Renal pelvis (tissue), 12 donors: ENCODE measurements at places on chromosomes 2 and 18.

- DNase-seq: no peak
Observed at GRCh38 chr2:128157644-128158043, 66.6 kb downstream of the UGGT1 start.

- no peak for DNase-seq
Observed at GRCh38 chr18:69580107-69580506, 179.4 kb downstream of the DOK6 start.

- DNase-seq: peak; percentile 52
Observed at GRCh38 chr2:211745295-211746097, 793.1 kb downstream of the ERBB4 start.

DNA sequence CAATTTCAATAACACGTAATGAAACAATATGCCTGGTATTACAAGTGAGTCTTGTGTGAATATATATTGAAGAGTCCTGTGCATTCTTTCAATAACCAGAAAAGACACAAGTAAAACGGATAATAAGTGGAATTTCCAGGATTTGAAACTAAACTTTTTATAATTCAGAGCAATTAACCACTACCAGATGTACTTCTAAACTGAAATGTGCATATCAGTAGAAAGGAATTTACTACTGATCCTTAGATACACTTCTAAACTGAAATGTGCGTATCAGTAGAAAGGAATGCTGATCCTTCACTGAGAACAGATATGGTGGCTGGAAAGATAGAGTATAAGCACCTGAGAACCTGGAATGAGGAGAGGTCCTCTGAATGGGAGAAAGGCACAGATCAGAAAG lies 470.9 kb upstream of the SPHKAP start:
- DNase-seq: no peak

- no peak for DNase-seq
Observed at GRCh38 chr2:196153480-196153879, 17.9 kb downstream of the STK17B start.

GRCh38 chr2:103615611-103616105 lies 853.8 kb downstream of the TMEM182 start:
- DNase-seq: no peak

GRCh38 chr18:21053127-21053526 lies 58.5 kb downstream of the ROCK1 start:
- DNase-seq: no peak

- DNase-seq: no peak
Observed at GRCh38 chr2:149487189-149487588, 100.4 kb downstream of the MMADHC start.

GRCh38 chr2:201964631-201965206 lies 68.9 kb upstream of the FZD7 start:
- no peak for DNase-seq

DNA sequence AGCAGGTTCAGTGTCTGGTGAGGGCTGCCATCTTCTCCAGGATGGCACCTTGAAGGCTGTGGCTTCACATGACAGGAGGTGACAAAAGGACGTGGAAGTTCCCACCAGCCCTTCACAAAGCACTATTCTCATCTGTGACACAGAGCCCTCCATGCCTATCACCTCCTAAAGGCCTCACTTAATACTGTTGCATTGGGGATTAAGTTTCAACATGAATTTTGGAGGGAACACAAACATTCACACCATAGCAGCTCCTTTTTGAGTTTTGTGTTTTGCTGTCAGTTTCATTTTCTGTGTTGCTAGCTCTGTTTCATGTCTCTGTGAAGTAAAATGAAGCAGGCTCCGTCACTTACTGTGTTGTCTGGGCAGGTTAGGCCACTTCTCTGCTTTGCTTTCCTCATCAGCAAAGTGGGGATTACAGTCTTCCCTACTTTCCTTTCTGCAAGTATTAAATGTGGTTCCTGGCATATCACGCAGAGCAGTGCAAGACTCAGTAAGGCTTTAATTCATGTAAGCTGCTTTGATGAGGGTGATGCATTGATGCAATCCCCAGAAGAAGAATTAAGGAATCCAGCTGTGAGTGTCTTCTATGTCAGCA lies 31.6 kb downstream of the LIMS1 start:
- no peak for DNase-seq

GRCh38 chr18:3579701-3580100 lies 129.7 kb downstream of the TGIF1 start:
- DNase-seq: peak; percentile 63

- no peak for DNase-seq
Observed at GRCh38 chr18:44895176-44895798, 214.6 kb downstream of the SETBP1 start.

- DNase-seq: no peak
Observed at GRCh38 chr2:237441605-237442274, 27.8 kb upstream of the COL6A3 start.

DNA sequence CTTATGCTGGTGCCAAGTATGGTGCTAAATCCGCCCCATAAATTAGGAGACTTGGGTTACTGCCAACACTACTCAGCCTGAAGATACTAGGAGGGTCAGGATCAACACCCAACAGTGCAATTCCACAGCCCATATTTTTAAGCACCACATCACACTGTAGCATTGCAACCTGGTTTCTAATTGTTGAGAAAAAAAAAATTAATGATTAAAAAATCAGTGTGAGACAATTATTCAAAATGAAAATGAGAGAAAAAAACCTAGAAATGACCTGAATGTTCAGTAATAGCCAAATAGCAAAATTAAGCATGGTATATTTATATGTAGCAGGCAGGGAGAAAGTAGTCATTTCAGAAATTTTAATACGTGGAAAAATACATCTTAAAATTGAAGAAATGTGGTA lies 29.2 kb upstream of the HNRNPLL start:
- DNase-seq: no peak

- DNase-seq: no peak
Observed at GRCh38 chr18:70462078-70462439, 173.2 kb downstream of the SOCS6 start.

- DNase-seq: no peak
Observed at GRCh38 chr2:83757329-83757728, 701.8 kb downstream of the SUCLG1 start.

GRCh38 chr2:7119132-7119835 lies 202.1 kb downstream of the RNF144A start:
- DNase-seq: peak; percentile 40

- no peak for DNase-seq
Observed at GRCh38 chr18:62881509-62882016, 166.2 kb downstream of the PHLPP1 start.

GRCh38 chr2:7392076-7392787 lies 475.0 kb downstream of the RNF144A start:
- DNase-seq: peak; percentile 31

DNA sequence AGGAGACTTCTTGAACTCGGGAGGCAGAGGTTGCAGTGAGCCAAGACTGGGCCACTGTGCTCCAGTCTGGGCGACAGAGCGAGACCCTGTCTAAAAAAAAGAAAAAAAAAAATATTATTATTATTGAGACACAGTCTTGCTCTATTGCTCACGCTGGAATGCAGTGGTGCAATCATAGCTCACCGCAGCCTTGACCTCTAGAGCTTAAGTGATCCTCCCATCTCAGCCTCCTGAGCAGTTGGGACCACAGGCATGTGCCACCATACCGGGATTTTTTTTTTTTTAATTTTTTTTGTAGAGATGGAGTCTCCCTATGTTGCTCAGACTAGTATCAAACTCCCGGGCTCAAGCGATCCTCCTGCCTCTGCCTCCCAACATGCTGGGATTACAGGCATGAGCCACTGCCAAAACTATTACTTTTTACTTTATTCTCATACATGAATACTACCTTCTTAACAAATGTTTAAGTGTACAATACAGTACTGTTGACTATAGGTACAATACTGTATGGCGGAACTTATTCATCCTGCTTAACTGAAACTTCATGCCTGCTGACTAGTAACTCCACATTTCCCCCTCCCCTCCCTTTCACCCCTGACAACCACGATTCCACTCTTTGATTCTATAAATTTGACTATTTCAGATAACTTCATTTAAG lies 15.5 kb downstream of the FBXO11 start:
- no peak for DNase-seq

GRCh38 chr2:232971744-232972143 lies 41.3 kb downstream of the NGEF start:
- no peak for DNase-seq

GRCh38 chr2:189092936-189093335 lies 86.6 kb downstream of the COL5A2 start:
- no peak for DNase-seq

- DNase-seq: no peak
Observed at GRCh38 chr18:43830303-43830702, 553.0 kb upstream of the SYT4 start.

DNA sequence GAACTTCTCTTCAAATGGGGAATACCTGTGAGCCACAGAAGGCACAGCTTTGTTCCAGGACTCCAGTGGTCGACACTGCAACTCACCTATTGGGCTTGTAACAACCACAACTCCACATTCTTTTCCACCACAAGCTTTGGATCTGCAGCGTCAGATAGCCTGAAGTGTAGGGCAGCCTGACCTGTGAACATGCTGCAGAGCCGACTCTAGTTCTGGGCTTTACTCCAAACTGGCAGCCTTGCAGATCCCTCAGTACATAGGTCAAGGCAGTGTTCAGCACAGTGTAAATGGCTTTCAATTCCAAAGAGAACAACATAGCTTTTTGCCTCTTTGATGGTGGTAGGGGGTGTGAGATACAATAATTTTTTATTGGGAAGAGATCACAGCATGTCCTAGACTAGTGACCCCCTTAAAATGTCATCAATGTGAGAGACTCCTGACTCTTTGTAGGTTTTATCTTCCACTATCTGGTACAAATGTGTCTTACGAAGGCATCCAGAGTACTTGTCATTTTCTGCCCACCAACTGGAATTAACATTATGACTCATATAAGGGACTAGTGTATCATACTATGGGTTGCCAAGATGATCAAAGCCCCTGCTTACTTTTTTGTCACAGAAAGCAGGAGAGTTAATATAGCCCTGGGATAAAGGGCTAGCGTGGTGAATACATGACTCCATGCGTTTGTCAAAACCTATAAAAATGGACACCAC lies 149.8 kb downstream of the COPS8 start:
- no peak for DNase-seq

DNA sequence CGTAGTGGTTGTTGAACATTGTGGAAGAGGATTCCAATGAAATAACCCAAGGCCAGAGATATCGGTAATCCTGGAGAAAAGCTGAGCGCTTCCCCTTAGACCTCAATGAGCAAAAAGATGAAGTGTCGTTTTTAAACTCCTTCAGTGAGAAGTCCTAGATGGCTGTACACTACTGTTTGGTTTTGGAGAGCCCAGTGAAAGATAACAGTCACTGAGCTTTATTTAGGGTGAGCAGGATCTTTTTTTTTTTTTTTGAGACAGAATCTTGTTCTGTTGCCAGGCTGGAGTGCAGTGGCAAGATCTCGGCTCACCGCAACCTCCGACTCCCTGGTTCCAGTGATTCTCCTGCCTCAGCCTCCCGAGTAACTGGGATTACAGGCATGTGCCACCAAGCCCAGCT lies 24.2 kb downstream of the LRRC30 start:
- DNase-seq: no peak

GRCh38 chr2:121286506-121286905 lies 1.5 kb upstream of the TFCP2L1 start:
- no peak for DNase-seq

- DNase-seq: no peak
Observed at GRCh38 chr18:48819276-48819675, 131.5 kb downstream of the SMAD7 start.

DNA sequence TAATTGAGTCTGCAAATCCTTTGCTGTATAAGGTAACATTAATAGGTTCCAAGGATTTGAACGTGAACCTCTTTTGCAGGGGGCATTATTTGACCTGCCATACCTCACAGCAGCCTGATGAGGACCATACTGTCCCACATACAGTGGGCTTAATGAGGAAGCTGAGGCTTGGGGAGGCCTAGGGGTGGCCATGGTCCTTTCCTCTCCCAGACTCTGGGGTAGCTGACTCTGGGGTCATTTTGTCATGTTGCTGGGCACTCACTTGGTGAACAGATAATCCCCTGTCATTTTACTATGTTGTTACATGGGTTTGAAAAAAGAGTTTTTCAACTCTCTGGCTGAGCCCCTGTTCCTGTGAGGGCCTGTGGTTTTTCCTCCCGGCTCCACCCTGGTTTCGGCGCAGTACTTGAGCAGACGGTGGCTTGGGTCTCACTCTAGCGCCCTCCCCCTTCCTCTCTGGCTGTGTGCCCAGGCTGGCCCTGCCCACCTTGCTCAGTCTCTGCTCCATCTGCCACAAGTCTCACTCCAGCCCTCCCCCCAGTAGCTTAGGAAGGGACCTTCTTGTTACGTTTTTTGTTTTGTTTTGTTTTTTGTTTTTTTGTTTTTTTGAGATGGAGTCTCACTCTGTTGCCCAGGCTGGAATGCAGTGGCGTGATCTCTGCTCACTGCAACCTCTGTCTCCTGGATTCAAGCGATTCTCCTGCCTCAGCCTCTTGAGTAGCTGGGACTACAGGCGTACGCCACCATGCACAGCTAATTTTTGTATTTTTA lies 21.0 kb downstream of the INPP4A start:
- peak; percentile 41 for DNase-seq

GRCh38 chr2:238574490-238575271 lies 148.0 kb downstream of the ASB1 start:
- no peak for DNase-seq

GRCh38 chr2:164920430-164920829 lies 34.9 kb downstream of the SLC38A11 start:
- DNase-seq: no peak

DNA sequence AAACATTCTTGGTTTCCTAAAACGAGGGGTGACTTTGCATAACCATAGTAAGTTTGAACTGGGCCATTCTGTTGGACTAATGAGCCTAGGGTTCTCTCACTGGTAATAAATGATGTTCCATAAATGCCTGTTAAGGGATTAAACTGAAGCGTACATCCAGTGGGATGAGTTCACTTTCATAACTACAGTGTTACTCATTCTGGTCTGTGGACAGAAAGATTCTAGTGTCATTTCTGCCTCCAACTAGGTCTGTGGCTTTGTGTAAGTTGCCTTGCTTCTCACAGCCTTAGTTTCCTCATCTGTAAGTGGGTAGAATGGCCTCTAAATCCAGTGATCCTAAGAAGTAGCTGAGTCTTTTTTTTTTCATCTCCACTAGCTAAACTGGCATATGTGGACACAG lies 1860.6 kb upstream of the PIK3C3 start:
- no peak for DNase-seq

GRCh38 chr2:97764559-97765263 lies 51.3 kb downstream of the ZAP70 start:
- DNase-seq: no peak

GRCh38 chr2:207993151-207993763 lies 32.1 kb downstream of the PLEKHM3 start:
- DNase-seq: no peak

GRCh38 chr2:15684161-15685039 lies 92.7 kb downstream of the DDX1 start:
- DNase-seq: no peak

- no peak for DNase-seq
Observed at GRCh38 chr2:214130114-214130513, 280.7 kb upstream of the VWC2L start.

GRCh38 chr2:169540146-169540545 lies 30.6 kb downstream of the KLHL41 start:
- DNase-seq: no peak

GRCh38 chr2:113675875-113676274 lies 48.8 kb downstream of the RABL2A start:
- no peak for DNase-seq
